Right ventricle myocardium superior (tissue), 1 donor: ENCODE measurements at places on chromosomes 4 and X. TPM values are rescaled to one million over a fixed set of nuclear protein-coding genes. Genes with fewer than 3 reads are reported as not detected.

GRCh38 chr4:41572956-41573355, 35.0 kb downstream of the LIMCH1 start:
- DNase-seq, result no peak

DNA sequence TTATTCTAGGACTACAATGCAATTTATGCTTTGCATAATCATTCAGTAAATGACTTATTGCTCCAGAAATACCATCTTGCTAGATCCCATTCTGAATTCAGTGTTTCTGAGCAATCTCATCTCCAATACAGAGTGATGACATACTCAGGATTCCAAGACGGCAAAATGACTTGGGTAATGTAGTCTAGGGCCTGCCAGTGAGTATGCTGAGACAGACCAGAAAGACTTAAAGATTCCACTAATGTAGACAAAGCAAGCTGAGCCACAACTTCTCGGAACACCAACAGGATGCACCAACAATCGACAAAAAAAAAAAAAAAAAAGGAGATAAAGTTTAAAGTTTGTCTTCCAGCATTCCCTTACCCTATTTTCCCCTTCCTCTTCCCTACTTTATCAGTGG, 919 bp upstream of the SEC24B start:
- DNase-seq, result no peak

DNA sequence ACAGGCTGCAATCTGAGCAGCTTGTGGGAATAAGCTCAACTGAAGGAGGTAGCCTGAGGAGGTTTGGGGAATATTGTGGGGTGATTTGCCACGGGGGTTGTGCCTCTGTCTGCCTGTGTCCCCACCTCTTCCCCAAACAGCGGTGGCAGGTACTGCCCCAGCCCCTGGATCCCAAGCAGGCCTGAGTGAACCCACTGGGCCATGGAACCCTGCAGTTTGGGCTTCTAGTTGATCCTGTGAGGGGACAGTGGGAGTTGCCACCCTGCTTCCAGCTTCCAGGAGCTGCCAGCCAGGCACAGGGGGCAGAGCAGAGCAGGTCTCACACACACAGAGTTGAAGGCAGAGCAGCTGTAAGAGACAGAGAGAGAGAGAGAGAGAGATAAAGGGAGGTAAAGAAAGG, 97.4 kb downstream of the PJA1 start:
- DNase-seq, result no peak

PPEF1 gene
- total RNA-seq, result 0.30 TPM

GABRE gene
- total RNA-seq, result 28.0 TPM

- DNase-seq, result no peak
Measured at GRCh38 chr4:109952612-109953011, 39.9 kb downstream of the EGF start.
